ENCODE measurements at places on chromosomes 13 and 19.

DNA sequence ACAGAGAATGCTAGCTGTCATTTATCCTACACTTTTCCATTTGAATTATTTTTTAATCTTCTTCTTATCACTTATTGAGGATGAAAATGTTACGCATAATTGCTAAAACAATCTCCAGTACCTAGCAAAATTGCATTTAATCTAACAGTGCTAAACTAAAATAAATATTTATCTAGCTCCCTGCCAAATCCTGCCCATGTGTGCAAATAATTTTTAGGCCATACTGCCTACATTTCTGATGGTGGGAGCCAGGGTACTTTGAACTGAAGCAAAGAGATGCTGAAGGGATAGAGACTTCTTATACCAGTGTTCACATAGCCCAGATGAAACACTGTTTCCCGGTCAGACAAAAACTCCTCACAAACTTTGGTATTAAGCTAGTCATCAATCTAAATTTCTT, 1268.7 kb upstream of the PCDH20 start:
- DNase-seq, result no peak

DNA sequence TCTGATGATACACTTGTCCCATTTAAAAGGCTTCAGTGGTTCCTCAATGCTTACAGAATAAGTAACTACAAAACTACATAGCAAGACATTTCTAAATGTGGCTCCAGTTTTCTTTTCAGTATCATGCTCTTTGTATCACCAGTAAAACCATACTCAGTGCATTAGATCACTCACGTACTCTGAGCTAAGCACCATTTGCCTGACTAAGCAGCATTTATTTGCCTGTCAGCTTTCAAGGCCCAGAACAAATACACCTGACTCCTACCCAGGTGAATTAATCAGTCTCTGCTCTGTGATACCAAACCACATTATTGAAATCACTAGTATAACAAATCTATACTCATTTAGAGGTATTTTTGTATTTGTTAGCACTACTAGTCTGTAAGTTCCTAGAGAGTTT, 47.4 kb upstream of the PCDH20 start:
- DNase-seq, result no peak

DNA sequence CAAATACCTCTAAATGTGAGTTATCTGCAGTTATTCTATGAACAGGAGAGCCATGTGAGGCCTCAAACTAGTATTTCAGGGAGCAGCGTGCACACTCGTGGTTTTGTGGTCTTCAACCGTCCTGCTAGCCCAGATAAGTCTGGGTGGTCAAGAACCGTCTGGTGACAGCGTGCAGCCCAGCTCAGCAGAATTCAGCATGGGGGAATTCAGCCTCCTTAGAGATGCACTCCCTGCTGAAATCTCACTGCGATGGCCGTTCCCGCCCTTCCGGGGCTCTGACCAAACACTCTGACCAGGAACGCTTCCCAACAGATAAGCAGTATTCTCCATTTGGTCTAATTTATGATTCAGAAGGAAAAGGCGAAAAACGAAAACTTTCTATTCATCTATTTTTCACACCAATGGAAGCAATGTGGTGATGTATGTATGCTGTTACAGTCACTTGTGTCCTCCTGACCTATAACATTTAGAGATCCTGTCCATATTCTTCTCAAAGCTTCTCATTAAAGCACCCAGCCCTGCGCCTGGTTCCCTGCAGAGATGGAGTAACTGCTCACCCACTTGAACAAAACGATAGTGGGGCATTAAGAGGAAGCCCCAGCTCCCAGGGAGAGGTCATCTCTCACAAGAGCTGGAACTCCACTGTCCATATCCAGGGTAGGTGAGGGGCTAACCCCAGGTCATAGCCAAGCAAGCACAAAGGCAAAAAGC, 2.9 kb downstream of the ANKRD27 start:
- no peak for DNase-seq

GRCh38 chr19:932648-933552, 7.1 kb downstream of the ARID3A start:
- no peak for DNase-seq

- DNase-seq, result no peak
Measured at GRCh38 chr13:20356444-20356843, 124.3 kb upstream of the GJB6 start.

GRCh38 chr13:75704927-75705288, 68.8 kb downstream of the LMO7 start:
- no peak for DNase-seq

DNA sequence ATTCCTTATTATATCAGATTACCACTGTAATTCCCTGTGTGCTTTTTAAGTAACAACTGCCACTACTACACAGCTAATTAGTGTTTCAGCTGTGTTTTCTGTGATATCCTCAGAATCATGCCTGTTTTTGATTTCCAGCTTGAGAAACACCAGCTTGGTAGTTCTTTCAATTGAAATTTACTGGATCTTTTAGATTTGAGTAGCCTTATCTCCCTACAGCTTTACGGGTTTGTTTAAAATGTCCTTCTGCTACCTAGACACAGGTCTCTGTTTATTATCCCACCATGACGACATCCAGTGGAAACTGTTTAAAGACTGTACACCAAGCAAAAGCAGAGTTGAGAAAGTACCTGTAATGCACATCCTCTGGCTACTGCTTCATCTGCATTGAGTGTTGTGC, 12.1 kb downstream of the HSPH1 start:
- DNase-seq, result no peak

GRCh38 chr13:40536443-40537113, 129.9 kb downstream of the FOXO1 start:
- no peak for DNase-seq

DNA sequence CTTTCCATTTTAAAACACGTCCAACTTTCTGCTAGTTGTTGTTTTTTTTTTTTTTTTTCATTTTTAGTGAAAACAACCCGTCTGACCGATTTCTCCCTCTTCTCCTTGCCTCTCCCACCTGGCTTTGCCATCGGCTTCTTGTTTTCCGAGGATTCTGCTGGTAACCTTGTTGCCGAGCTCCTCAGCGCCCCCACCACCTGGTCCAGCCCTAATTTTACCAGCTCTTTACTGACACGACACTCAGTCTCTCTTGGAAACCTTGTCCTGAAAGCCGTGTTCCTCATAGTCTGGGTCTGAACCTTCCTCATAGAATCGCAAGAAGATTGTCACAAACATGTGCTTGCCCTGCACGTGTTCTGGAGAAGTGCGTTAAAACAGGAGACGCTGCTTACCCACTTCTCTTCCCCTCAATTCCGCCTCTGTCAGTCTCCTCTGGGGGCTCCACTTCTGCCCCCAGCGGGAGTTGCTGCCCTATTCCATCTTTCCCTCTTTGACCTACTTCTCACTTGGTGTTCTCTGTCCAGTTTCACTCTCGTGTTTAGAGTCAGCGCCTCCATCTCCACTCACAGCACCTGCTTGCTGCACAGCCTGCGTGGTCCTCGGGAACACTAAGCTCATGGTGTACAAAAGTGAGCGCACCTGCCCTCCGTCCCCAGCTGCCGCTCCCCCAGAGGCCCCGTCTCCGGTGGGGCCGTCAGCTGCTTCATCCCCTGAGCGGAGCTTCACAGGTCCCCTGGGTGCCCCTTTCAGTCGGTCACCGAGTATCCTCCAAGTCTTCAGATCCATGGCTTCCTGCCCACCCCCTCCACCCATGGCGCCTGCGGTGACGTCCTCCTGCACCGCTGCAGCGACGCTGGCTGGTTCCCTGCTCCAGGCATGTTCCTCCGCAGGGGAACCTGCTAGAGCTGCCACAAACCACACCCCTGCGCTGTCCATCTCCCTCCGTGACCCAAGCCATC, 65.1 kb downstream of the TM9SF2 start:
- DNase-seq, result no peak

- no peak for DNase-seq
Measured at GRCh38 chr13:98458431-98458830, 118.5 kb downstream of the STK24 start.

DNA sequence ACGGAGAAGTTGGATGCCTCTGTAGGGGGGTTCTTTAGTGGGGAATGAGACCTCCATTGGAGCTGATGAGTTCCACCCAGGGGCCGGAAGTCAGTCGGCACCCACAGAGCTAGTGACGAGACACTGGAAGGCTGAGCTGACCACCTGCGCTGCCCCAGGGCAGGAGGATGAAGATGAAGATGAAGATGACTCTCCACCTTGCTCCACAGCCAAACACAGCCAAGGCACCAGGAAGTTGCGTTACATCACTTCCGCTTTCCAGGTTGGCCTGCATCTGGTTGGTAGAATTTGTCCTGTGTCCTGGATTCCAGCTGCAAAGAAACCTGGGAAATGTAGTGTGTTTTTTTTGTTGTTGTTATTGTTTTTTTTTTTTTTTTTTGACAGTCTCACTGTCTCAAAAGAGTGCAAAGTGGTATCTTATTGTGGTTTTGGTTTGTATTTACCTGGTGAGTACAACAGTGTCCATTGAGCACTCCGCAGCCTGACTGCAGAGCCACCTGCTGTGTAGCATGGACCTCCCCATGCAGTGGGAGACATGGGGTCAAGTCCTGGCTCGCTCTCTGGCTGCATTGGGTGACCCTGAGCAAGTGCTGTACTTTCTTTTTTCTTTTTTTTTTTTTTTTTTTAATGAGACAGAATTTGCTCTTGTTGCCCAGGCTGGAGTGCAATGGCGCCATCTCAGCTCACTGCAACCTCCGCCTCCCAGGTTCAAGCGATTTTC, 1.9 kb downstream of the TBC1D17 start:
- DNase-seq, result no peak

DNA sequence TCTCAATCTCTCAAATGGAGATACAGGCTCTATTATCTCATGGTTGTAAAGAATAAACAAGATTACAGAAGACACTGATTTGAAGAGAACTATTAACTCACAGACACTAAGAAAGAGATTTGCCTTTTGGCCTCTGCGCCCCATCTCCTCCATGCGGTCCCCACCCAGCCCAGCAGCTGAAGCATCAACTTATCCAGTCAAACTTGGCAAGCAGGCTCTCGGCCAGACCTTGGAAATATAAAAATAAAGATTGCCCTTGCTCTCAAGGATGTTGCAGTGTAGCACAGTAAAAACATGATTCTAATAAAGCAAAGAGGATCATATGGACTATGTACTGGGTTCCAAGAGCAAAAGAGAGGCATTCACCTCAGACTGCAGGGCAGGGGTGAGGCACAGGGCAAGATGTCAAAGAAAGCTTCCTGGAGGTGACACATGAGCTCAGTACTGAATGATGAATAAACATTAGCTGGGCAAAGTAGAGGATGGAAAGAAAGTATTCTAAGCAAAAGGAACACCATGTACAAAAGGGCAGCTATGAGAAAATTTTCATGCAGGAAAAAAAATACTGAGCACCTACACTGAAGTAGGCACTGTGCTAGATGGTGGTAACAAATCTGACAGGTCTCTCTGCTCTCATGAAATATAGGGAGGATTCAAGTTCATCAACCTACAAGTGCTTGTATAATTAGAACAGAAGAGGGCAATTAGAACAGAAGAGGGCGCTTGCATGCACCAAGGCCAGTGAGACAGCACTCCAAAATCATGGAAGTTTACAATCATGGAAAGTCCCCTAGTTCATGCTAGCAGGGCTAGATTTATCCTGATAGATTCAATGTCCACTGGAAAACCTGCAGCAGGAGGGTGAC, 85.0 kb downstream of the SACS start:
- DNase-seq, result no peak

DNA sequence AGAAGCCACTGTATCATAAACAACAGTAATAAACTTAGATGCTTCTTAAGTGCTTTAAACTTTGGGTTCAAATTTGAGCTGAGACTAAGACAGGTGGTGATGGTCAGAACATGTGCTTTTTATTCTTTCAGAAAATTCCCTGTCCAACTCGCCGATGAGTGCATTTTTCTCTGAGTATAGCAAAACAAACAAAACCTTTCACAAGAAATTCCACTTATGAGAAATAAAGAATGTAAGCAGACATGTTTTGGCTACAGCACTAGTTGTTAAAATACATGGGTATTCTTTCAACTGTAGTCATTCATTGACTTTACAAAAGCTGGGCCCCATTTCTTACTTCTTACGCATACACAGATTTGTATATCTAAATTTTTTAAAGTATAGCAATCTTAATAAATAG, 125.6 kb downstream of the SPRY2 start:
- no peak for DNase-seq

GRCh38 chr19:38801359-38802095, 11.2 kb downstream of the LGALS4 start:
- no peak for DNase-seq

DNA sequence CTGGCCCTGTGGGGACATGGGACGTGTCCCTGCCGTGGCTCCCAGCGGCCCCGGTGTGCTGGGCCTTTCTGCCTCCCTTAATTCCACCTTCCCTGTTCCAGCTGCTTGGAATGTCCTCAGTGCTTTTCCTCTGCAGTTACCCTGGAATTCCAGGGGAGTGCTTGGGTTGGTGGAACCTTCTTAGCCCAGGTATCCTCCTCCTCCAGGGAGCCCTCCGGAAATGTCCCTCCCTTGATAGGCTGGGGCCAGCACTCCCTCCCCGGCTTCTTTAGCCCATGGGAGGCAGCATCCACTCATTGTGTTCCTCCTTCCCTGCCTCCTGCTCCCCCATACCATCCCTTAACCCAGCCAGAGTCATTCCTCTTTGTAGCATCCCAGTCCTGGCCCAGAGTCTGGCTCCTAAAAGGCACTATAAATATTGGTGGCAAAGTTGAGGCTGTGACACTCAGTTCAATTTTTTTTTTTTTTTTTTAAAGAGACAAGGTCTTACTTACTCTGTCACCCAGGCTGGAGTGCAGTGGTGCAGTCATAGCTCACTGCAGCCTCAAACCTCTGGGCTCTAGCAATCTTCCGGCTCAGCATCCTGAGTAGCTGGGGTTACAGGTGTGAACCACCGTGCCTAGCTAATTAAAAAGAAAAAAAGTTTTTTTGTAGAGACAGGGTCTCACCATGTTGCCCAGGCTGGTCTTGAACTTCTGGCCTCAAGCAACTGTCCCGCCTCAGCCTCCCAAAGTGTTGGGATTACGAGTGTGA, 13.7 kb upstream of the SLC7A10 start:
- DNase-seq, result no peak

GRCh38 chr13:49421391-49421790, 22.5 kb downstream of the CAB39L start:
- DNase-seq, result peak; percentile 23

GRCh38 chr13:101397742-101398141, 18.6 kb downstream of the NALCN start:
- no peak for DNase-seq

DNA sequence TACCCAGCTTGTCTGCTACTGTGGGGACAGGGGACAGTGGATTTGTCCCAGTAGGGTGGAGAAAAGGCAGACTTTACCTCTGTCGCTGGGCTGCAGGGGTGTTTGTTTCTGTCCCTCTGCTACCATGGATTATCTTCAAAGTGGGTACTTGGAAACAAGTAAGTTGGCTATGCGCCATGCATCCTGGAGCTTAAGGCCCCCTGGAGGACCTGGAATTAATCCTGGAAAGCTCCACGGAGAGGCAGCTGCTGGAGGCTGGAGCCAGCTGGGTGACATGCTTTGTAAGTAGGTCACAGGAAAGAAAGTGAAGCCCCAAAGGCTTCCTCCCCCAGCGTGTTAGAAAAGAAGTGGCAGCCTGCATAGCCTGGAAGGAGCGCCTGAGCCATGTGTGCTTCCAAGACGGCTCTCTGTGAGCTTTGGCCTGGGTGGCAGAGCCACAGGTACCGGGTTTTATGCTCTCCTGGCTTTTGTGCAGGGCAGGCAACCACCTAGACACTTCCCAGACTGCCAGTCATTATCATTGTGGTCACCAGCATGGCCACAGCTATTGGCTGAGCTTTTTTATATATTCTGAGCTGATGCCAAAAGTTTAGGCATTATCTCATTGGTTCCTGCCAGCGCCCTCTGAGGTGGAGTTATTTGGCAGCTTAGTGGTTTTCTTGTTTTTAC, 9.5 kb downstream of the B3GLCT start:
- DNase-seq, result no peak
